Stimulated activated CD8-positive, alpha-beta memory T cell treated with anti-CD3 and anti-CD28 coated beads, Interleukin-4, amount 100 ng/mL, for 1 hour (primary cell): ENCODE measurements at places on chromosomes 4 and X.

DNA sequence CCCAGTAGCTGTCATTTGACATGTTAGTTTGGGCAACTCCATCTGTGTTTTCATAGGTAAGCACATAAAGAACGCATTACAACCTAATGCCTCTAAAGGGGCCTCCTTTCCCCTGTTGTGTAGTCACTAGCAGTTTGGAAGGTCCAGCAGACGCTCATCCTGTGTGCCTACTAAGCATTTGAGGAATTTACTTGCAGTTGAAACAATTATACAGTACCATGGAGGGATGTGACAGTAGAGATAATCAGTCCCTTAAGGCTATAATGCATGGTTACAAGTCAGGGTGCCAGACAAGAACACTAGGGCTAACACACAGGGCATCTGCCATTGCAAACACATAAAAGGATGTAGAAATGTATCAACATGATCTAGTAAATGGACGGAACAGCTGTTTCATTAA lies 138.3 kb downstream of the PCDH10 start:
- no peak for DNase-seq

DNA sequence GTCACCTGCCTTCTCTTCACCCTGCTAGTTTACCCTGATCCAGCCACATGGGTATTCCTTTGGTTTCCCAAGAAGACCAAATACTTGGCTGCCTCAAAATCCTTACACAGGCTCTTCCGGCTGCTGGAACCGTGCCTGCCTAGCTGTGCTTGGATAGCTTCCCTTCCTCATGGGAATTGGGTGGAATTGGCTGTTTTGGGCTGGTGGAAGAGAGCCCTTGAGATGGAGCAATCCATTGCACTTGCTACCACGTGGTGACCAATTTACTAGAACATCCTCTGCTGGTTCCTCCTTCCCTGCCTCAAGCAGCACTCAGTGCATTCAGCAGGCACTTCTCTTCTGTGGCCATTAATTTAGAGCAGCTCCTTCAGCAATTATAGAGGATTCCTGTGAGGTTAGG lies 119.3 kb upstream of the AP1S2 start:
- DNase-seq, result no peak

GRCh38 chrX:155235891-155236290 lies 19.6 kb downstream of the VBP1 start:
- DNase-seq, result no peak

GRCh38 chr4:178937130-178937529 lies 1494.9 kb upstream of the AGA start:
- DNase-seq, result no peak

DNA sequence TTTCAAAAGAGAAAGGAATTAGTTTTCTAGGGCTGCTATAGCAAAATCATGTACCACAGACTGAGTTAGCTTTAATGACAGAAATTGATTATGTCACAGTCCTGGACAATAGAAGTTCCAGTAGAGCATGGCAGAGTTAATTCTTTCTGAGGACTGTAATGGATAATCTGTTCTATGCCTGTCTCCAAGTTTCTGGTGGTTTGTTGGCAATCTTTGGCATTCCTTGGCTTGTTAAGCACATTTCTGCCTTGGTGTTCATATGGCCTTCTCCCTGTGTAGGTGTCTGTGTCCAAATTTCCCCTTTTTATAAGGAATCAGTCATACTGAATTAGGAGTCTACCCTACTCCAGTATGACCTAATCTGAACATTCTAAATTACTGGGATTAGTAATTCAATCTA lies 336.1 kb upstream of the PABPC4L start:
- DNase-seq, result no peak

GRCh38 chrX:53316111-53316859 lies 34.9 kb upstream of the IQSEC2 start:
- no peak for DNase-seq

GRCh38 chr4:149823769-149824221 lies 8.2 kb upstream of the IQCM start:
- no peak for DNase-seq

DNA sequence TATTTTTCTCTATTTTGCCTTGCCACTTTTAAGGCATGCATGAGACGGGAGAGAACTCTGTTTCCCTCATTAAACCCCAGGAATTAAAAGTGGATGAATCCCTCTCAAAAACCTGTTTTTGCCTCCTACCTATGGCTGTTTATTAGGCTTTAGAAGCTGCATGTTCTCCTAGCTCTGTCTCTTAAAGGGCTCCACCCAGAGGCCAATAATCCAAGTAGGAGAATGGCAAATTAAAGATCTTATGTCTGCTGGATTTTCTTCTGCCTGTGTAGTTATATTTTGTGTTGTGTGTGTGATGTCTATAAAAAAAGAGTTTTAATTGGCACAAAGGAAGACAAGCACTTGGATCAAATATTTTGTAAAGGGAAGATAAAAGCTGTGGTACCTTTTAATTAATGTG lies 32.4 kb downstream of the MAGEC1 start:
- DNase-seq, result no peak

GRCh38 chrX:12494400-12495138 lies 296.6 kb upstream of the PRPS2 start:
- DNase-seq, result no peak
